Thoracic aorta (tissue), 2 donors: ENCODE measurements at places on chromosomes 5 and 9.

DNA sequence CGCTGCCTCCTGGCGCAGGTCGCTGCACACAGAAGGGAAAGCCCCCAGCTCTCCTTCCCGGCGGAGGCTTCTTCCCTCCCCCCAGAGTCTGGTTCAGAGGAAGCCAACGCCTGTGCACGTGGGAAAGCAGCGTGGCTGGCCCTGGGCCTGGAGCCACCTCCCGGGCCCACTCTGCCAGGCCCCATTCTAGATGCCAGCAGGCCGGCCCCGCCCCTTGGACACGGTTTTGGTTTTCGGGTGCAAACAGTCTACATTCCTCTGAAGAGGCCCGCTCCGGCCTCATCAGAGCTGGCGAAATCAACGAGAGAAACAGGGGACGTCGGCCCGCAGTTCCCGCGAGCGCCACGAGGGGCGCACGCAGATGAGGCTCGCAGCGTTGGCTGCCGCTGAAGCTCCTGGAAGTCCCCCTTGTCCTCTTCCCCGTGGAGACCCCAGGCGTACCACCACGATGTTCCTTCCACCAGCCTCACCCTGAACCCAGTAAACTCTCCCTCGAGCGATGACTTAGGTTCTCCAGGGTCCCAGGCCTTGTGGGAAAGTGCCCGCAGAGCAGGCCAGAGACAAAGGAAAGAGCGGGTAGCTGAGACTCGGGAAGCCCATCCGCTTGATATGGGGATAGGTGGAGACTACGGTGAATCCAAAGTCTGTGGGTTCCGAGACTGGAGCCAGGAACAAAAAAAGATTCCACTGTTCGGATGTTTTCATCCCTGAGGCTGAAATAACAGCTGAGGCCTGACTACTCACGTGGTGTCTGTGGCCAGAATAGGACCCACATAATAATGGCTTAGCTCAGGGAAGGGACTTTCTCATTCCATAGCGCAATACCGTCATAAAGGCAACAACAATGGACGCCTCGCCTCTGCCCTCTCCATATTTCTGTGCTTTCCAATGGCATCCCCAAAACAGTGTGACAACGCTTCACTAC is 64.2 kb downstream of the KLF4 start:
- DNase-seq: peak; percentile 57

- no peak for DNase-seq
Observed at GRCh38 chr9:114930056-114930812, at the start of gene TNFSF8. Gene TNFSF8, minus strand, starts transcription at chr9:114930591. Its CDS starts 288 bp downstream, at chr9:114930303.

GRCh38 chr9:1238407-1238806 is 188.2 kb downstream of the DMRT2 start:
- no peak for DNase-seq

DNA sequence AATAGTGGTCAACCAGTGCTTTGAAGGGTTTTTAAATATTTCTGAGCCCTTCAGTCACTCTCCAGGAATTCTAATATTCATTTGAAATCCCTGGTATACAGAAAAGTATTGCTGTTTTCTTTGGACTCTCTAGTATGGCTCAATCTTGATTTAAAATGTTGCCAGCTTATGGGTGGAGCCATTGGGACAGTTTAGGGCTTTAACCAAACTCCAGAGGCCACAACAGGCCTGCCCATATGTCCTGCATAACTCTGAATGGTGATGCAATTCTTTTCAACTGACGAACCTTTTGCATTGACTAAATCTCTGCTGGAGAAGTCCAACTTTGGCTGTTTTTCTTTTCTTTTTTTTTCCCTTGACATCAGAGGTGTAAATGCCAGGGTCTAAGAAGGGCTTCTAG is 10.3 kb upstream of the ANKHD1 start:
- DNase-seq: no peak

GRCh38 chr5:7546555-7546954 is 150.6 kb downstream of the ADCY2 start:
- no peak for DNase-seq

DNA sequence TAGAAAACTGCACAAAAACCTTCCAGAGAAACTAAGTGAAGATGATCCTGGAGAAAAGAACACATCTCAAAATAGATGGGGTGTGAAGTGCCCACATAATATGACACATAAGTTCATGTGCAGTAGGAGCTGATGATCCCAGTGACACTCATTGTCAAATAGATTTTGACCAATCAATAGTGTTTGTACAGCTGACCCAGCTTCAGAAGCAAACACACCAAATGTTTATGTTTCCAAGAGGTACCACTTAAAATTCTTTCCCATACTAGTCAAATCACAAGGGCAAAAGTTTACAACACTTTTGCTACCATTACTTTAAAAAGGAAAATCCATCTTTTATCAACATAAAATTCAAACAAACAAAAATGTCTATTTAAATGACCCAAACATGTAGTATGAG is 175.0 kb downstream of the MLLT3 start:
- DNase-seq: no peak

- DNase-seq: no peak
Observed at GRCh38 chr5:178993236-178993765, 1.8 kb downstream of the GRM6 start.

GRCh38 chr9:126925876-126926275 is 11.3 kb downstream of the RALGPS1 start:
- DNase-seq: no peak

DNA sequence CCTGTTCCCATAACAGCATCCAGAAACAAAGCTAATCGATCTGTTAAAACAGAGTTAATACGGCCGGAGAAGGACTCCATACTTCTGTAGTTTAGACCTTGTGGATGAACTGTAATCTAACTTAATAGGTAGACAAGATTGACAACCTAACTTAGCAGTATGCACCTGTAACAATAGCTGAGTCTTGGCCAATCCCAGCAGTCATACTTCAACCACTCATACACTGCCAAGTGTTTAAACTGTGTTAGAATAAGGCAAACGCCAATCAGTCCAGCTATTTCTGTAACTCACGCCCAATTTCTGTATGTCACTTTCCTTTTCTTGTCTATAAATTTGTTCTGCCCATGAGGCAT is 33.7 kb upstream of the MACIR start:
- DNase-seq: no peak

- no peak for DNase-seq
Observed at GRCh38 chr9:110116543-110116885, 91.4 kb downstream of the C9orf152 start.

DNA sequence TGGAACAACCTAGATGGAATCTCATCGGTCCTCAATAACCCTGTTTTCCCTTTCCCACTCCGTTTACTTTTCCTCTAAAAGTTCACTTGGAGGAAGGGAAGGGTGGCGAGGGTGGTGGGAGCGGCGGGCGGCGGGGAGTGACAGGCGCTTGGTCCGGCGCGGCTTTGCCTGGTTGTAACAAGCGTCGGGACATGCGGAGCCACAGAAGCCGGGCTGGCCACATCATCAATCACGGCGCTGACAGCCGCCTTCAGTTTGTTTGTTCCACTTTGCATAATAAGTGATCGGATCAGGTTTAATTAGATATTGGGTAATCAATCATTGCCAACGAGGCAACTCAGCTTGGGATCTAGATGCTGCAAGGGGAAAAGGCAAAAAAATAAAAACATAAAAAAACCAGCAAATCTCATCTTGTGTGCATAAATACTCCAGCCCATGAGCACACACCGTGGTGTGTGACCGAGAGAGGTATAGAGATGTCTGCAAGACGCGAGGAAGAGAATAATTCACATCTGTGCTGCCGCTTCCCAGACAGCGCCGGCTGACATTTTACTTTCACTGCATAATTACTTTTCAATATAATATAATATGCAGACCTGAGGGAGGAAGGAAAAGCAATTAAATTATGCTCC is 396.2 kb upstream of the IRX4 start:
- no peak for DNase-seq

GRCh38 chr5:179981636-179982035 is 73.9 kb upstream of the TBC1D9B start:
- no peak for DNase-seq

DNA sequence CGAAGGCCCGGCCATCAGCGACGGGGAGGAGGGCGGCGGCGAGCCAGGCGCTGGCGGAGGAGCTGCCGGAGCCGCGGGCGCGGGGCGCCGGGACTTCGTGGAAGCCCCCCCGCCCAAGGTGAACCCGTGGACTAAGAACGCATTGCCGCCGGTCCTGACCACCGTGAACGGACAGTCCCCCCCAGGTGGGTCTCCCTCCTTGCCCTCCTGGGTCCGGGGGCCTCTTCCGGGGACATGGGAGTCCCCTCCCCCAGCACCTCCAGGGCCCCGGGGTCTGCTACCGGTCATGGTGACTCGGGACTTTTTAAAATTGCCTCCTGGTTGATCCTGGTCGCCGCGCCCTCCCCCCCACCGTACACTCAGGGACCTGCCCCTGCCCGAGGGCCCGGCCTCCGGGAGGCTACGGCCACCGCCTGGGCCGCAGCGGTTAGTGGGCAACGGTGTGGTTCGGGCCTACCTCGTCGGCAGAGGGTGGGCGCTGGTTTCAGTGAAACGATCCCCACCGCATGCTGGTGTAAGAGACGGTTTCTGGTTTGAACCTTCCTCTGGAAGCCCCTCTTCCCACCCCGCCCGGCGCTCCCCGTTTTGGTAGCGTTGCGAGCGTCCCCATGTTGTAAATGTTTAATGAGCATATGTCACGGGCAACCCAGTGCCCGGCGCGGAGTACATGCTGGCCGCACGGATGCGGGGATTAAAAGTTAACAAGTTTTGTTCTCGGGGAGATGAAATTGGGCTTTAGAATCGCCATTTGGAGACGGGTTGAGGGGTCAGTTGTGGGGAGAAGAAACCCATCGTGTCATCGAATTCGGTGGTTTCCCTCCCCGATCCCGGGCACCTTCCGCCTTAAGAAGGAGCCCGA is 1.1 kb downstream of the LARP1 start:
- DNase-seq: no peak

DNA sequence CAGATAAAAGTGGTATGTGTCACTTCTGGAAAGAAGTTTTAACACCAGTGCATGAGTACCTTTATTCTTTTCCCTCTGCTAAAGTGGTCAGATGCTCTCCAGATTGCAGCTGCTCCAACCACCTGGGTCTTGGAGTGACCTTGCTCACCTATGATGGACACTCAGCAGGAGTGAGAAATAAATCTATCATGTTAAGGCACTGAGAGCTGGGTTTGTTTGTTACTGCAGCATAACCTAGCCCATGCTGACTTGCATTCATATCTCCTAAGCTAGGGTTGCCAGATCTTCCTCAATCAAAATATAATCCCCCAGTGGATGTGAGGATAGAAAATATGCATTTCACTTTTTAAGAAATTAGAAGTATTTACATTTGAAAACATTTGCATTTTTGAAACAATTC is 295.9 kb downstream of the AGTPBP1 start:
- DNase-seq: no peak

DNA sequence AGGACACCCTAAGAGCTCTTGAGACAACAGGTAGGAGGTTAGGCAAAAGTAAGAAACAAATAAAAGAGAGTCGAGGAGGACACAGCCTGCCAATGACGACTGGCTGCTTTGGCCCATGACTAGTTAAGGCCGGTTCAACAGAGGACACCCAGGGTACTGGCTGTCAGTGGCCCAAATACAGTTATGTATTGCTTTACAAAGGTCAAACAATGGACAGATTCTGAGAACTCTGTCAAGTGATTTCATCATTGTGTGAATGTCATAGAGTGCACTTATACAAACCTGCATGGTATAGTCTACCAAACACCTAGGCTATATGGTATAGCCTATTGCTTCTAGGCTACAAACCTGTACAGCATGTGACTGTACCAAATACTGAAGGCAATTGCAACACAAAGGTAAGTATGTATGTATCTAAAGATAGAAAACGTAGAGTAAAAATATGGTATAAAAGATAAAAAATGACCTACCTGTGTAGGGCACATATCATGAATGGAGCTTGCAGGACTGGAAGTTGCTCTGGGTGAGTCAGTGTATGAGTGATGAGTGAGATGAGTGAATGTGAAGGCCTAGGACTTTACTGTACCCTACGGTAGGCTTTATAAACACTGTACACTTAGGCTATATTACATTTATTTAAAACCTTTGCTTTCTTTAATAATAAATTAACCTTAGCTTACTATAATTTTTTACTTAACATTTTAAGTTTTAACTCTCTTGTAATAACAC is 6.5 kb upstream of the FAM81B start:
- DNase-seq: no peak

DNA sequence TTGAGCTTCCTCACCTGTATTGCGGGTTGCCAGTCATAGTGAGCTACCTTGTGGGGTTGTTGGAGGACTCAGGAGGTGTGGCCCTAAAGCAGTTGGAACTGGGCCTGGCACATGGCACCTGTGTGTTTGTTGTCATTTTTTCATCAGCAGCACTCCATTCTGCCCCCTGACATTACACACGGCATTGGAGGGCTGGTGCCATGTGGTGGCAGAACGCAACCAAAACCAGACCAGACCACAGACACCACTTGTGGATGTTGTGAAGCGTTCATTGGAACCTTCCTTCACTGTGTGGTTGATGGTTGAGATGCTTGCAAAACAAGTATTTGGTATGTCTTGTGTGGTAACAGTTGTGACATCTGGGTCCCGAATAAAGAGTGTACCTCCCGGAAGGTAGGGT is 113.2 kb upstream of the ERCC6L2 start:
- no peak for DNase-seq

- DNase-seq: no peak
Observed at GRCh38 chr5:168898247-168898911, 319.2 kb upstream of the PANK3 start.

- no peak for DNase-seq
Observed at GRCh38 chr5:150279330-150280020, 10.1 kb downstream of the CAMK2A start.

DNA sequence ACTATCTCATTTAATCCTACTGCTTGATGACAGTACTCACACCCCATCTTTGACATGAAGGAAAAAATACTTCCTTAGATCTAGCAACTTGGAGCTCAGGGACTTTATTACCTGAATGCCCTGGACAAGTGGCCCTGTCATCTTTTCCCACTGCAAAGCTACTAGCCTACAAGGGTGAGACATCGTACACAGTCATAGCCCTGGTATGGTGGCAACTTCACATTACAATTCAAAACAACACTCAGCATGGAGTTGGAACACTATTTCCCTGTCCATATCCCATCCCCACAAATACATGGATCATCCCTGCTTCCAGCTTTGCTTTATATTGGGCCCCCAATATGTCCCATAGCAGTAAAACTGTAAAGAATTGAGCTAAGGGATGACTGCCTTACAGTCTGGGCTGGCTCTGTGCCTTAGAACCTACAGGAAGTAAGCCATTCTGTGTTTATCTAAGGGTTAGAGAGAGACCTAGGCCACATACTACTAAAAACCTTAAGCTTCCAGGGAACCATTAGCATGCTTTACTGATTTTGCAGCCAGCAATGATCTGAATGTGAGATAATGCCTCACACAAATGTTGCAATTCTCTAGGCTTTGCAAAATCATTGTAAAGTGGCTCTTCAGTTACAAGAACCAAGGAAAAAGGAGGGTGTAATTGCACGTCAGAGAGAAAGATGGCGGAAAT is 55.9 kb downstream of the OTULIN start:
- DNase-seq: no peak
